Calu3 (cell line): ENCODE measurements at places on chromosomes 5 and 9. TPM values are rescaled to one million over a fixed set of nuclear protein-coding genes. Genes with fewer than 3 reads are reported as not detected.

HRCT1 gene
- 0.69 and 0.90 TPM in 2 replicates for total RNA-seq

DNA sequence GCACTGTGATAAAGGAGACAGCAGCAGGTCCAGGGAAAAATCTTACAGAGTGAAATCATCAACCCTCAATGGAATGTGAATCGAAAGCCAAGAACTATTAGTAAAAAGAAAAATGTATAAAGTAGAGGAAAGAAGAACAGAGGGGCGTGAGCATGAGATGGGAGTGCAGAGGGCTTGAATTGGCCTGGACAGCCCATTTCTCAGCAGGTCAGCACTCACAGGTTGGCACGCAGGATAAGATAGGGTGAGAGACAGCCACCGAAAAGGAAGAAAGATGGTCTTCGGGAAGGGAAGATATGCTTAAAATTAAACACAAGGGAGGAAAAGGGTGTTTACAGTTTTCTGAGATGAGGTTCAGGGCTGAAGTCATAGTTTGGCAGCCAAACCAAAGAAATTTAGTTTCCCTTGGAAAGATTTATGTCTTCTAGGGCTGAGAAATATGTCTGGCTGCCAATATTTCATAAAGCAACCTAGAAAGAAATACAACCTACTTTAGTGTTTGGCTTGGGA is 524.7 kb downstream of the SPATA31D1 start:
- H3K27me3 ChIP-seq, result no peaks in the 10 kb centered on the region
- DNase-seq, result no peak
- no peak overlapping the region for H3K4me3 ChIP-seq

GRCh38 chr9:81906671-81907070 is 21.6 kb upstream of the SPATA31D4 start:
- H3K4me1 ChIP-seq, result no peaks in the 10 kb centered on the region
- no peak for DNase-seq
- no peaks in the 10 kb centered on the region for H3K27me3 ChIP-seq
- no peaks in the 10 kb centered on the region for H3K36me3 ChIP-seq

DNA sequence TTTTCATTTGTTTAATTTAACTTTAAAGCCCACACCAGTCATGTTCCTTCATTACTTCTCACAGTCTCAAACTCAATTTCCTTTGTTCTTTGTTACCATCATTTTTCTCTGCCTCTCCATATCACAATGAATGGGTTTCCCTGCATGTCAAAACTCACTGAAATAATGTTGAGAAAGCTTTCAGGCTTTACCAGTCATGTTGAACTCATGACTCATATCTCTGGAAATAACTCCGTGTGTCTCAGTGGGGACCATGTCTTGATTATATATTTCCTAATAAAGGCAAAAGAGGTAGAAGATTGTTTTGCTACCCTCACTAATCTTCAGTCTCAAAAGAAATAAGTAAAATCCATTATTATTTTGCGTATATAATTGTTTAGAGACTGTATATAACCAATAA is 231.2 kb downstream of the CHSY3 start:
- H3K4me1 ChIP-seq, result no peaks in the 10 kb centered on the region
- no peak overlapping the region for H3K4me3 ChIP-seq
- no peak for DNase-seq
- no peak overlapping the region for H3K27ac ChIP-seq
- H3K27me3 ChIP-seq, result no peaks in the 10 kb centered on the region

GRCh38 chr5:140238756-140239155 is 63.8 kb downstream of the CYSTM1 start:
- no peak overlapping the region for H3K27ac ChIP-seq
- no peak for DNase-seq
- H3K36me3 ChIP-seq, result peaks cover 31% of the 10 kb centered on the region
- peaks cover 23% of the 10 kb centered on the region for H3K4me1 ChIP-seq
- H3K4me3 ChIP-seq, result no peak overlapping the region

DNA sequence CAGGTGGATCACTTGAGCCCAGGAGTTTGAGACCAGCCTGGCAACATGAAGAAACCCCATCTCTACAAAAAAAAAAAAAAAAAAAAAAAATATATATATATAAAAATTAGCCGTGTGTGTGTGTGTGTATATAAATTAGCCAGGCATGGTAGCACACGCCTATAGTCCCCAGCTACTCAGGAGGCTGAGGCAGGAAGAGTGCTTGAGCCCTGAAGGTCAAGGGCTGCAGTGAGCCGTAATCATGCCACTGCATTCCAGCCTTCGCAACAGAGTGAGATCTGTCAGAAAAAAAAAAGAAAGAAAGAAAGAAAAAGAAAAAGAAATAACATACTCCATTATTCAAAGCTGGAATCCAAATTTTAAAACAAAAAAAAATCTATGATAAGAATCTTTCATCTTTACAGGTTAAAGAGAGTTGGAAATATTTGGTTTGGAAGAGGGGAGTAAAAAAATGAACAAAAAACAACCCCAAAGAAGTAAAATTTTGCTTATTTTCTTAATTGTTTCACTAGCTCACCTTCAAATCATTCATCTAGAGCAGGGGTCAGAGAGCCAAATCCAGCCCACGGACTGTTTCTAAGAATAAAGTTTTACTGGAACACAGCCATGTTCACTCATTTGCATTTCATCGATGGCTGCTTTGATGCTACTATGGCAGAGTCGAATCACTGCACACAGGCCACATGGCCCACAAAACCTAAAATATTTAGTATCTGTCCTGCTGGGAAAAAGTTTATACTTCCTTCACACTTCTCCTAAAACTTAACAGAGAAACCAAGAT is 109.9 kb downstream of the DROSHA start:
- DNase-seq, result no peak
- no peaks in the 10 kb centered on the region for H3K27me3 ChIP-seq
- H3K4me3 ChIP-seq, result no peak overlapping the region

GRCh38 chr9:95003689-95004410 is 277.4 kb downstream of the AOPEP start:
- peak overlapping the region; percentile 81 for H3K4me3 ChIP-seq
- H3K4me1 ChIP-seq, result peaks cover 11% of the 10 kb centered on the region
- DNase-seq, result peak; percentile 58
- peak overlapping the region; percentile 36 for H3K27ac ChIP-seq

RASEF gene
- total RNA-seq, result 38.8 and 47.7 TPM in 2 replicates

DNA sequence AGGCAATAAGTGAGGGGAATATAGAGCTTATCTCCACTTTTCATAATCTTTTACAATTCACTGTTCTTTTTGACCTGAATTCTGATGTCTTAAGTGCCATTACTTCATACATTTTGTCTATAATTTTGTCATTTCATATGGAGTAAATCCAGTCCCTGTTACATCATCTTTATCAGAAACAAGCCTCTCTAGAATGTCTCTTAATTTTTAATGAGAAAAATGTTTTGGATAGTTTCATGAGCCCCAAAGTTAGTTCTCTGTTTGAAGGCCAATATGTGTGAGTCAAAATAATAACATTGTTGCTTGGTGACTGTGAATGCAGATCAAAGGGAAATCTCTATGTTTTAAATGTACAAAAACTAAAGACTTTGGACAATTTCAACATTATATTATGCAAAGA is 329.6 kb upstream of the ARRDC3 start:
- no peaks in the 10 kb centered on the region for H3K36me3 ChIP-seq
- no peaks in the 10 kb centered on the region for H3K27me3 ChIP-seq
- H3K4me3 ChIP-seq, result no peak overlapping the region
- no peak for DNase-seq

DNA sequence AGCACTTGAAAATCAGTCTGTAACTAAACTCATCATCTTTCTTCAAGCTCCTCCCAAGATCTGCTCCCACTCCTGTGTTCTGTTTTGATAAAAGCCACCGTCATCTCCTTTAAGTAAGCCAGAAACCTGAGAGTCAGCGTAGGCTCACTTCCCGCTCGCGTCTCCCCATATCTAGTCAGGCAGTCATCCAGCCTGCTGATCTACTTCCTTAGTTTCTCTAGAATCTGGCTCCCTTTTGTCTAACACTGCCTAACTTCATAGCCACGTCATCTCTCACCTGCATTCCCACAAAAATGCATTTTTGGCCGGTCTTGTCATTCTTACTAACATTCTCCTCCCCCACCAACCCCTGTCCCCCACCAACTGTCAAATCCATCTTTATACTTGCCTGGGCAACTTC is 3.0 kb upstream of the TJP2 start:
- H3K27me3 ChIP-seq, result no peaks in the 10 kb centered on the region
- peak overlapping the region; percentile 75 for H3K27ac ChIP-seq
- H3K36me3 ChIP-seq, result peaks cover 21% of the 10 kb centered on the region
- H3K4me3 ChIP-seq, result peak overlapping the region; percentile 15
- H3K4me1 ChIP-seq, result peaks cover 36% of the 10 kb centered on the region

CDO1 gene
- not detected in 2 replicates for total RNA-seq

GRCh38 chr5:147819261-147819770 is 12.2 kb downstream of the SPINK1 start:
- DNase-seq, result no peak
- H3K4me3 ChIP-seq, result no peak overlapping the region
- no peaks in the 10 kb centered on the region for H3K36me3 ChIP-seq
- no peaks in the 10 kb centered on the region for H3K27me3 ChIP-seq
- H3K27ac ChIP-seq, result no peak overlapping the region
- H3K4me1 ChIP-seq, result peaks cover 25% of the 10 kb centered on the region

DNA sequence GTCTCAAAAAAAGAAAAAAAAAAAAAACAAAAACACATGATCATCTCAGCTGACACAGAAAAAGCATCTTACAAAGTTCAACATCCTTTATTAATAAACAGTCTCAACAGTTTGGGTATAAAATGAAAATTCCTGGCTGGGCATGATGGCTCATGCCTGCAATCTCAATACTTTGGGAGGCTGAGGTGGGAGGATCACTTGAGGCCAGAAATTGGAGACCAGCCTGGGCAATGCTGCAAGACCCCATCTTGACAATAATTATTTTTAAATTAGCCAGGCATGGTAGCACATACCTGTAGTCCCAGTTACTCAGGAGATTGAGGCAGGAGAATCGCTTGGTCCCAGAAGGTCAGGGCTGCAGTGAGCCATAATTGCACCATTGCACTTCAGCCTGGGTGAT is 7.9 kb upstream of the CNTRL start:
- no peaks in the 10 kb centered on the region for H3K27me3 ChIP-seq
- no peak overlapping the region for H3K4me3 ChIP-seq
- no peaks in the 10 kb centered on the region for H3K4me1 ChIP-seq
- H3K36me3 ChIP-seq, result no peaks in the 10 kb centered on the region
- DNase-seq, result no peak
- H3K27ac ChIP-seq, result no peak overlapping the region

- H3K4me3 ChIP-seq, result no peak overlapping the region
- no peak overlapping the region for H3K27ac ChIP-seq
- H3K27me3 ChIP-seq, result no peaks in the 10 kb centered on the region
Measured at GRCh38 chr9:128653908-128654307, 2.7 kb downstream of the DYNC2I2 start.

DNA sequence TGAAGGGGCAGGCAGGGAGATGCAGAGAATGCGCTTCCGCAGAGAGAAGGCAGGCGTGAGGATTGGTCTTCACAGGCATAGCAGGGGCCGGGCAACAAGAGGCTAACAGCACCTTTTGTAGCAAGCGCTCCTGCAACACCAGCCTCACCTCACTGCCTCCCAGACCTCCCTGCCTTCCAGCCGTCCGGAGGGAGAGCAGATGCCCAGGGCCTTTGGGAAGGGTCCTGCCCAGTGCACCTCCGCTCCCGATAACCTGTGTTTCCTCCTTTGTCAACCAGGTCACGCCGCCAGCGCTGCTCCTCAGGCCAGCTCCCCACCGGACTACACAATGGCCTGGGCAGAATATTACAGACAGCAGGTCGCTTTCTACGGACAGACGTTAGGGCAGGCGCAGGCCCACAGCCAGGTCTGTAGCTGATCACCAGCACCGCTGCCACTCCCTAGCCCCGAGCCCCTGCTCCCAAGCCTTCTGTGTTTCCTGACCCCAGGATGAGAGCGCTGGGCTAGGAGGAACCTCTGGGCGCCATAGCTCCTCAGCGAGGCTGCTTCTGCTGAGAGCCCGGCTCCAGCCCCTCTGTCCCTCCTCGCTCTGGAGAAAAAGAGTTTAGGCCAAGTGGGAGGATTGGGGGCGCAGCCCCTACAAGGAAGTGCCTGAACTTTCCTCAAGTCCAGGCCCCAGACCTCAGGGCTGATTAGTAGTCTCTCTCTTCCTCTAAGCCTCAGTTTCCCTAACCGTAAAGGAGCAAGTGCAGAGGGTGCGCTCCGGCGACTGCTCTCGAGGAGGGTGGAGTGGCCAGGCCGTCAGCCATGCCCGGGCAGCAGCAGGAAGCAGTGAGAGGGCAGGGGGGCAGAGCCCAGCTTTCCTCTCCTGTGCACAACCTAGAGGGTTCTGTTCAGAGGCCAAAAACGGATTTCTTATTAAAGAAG is 28.4 kb upstream of the PRDM12 start:
- H3K36me3 ChIP-seq, result peaks cover 10% of the 10 kb centered on the region
- H3K4me1 ChIP-seq, result no peaks in the 10 kb centered on the region
- H3K4me3 ChIP-seq, result no peak overlapping the region
- H3K27me3 ChIP-seq, result no peaks in the 10 kb centered on the region

GRCh38 chr5:77644371-77645157 is 6.1 kb upstream of the OTP start:
- no peaks in the 10 kb centered on the region for H3K4me1 ChIP-seq
- no peak overlapping the region for H3K27ac ChIP-seq
- H3K27me3 ChIP-seq, result peaks cover 96% of the 10 kb centered on the region
- peak overlapping the region; percentile 49 for H3K4me3 ChIP-seq
- no peaks in the 10 kb centered on the region for H3K36me3 ChIP-seq

SHISAL2B gene
- total RNA-seq, result not detected in 2 replicates

DNA sequence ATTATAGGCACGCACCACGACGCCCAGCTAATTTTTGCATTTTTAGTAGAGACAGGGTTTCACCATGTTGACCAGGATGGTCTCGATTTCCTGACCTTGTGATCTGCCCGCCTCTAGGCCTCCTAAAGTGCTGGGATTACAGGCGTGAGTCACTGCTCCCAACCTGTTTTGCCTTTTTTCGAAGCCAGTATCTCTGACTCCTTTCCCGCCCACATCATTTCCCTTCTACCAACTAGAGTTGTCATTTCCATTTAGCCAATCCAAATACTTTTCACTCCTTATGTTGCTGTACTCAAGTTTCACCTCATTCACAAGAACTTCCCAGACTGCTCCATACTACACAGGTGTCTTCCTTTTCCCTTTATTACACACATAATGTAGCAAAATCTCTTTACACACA is 502.6 kb upstream of the CDH6 start:
- no peak overlapping the region for H3K27ac ChIP-seq
- no peaks in the 10 kb centered on the region for H3K4me1 ChIP-seq
- no peak for DNase-seq
- H3K27me3 ChIP-seq, result no peaks in the 10 kb centered on the region
- H3K4me3 ChIP-seq, result no peak overlapping the region

FGF1 gene
- not detected in 2 replicates for total RNA-seq

AJM1 gene
- 2.9 and 3.2 TPM in 2 replicates for total RNA-seq

DNA sequence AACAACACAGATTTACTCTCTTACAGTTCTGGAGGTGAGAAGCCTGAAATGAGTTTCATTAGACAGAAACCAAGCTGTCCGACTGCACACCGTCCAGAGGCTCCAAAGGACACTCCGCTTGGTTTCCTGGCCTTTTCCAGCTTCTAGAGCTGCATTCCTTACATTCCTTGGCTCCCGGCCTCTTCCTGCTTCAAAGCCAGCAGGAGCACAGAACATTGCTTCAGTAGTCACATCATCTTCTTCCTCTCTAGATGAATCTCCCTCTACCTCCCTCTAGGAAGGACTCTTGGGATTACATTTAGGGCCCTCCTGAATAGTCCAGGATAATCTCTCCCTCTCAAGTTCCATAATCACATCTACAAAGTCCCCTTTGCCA is 213.3 kb downstream of the CDK5RAP2 start:
- peaks cover 24% of the 10 kb centered on the region for H3K27me3 ChIP-seq
- no peaks in the 10 kb centered on the region for H3K4me1 ChIP-seq
- no peak overlapping the region for H3K4me3 ChIP-seq
- no peaks in the 10 kb centered on the region for H3K36me3 ChIP-seq
- no peak overlapping the region for H3K27ac ChIP-seq

GRCh38 chr9:132154863-132155567 is 6.8 kb upstream of the NTNG2 start:
- no peak overlapping the region for H3K4me3 ChIP-seq
- no peaks in the 10 kb centered on the region for H3K4me1 ChIP-seq
- H3K27me3 ChIP-seq, result peaks cover 90% of the 10 kb centered on the region
- no peak overlapping the region for H3K27ac ChIP-seq

- H3K27me3 ChIP-seq, result peaks cover 59% of the 10 kb centered on the region
- no peak for DNase-seq
- no peak overlapping the region for H3K4me3 ChIP-seq
Measured at GRCh38 chr9:133730994-133731715, 7.0 kb downstream of the SARDH start.
